SJSA1 (cell line): ENCODE measurements at places on chromosomes 12 and 14.
A peak's percentile ranks its signal among the peaks of the same experiment; 100 is the strongest.

DNA sequence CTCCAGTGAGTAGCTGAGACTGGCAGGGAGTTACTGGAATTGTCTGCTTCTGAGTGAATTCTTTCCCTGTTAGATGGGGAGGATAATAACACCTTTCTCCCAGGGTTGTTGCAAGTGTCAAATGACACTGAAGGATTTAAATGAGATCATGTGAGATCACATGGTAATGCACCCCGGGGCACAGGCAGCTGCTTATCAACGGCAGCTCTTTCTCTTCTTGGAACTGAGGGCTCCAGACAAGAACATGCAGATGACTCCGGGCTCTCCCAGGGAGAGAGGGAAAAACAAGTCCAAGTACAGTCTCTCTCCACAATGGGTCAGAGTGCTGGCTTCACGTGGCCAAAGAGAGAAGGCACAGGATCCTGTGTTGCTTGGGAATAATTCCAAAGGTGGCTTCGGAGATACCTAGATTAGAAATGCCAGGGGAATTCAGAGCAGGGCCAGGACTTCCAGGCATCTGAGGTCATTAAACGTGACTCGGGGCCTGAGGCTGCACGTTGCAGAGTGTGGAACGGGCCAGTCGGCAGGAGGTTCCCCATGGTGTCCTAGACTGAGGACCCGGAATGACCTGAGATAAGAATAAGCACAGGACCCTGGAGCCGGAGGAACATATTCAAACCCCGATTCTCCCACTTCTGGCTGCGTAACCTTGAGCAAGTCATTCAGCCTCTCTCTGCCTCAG is 109.2 kb downstream of the PRMT8 start:
- H3K4me1 ChIP-seq: no peaks in the 10 kb centered on the region
- H3K36me3 ChIP-seq: no peaks in the 10 kb centered on the region
- H3K27ac ChIP-seq: no peak overlapping the region
- peaks cover 15% of the 10 kb centered on the region for H3K27me3 ChIP-seq
- no peak overlapping the region for H3K4me3 ChIP-seq

DNA sequence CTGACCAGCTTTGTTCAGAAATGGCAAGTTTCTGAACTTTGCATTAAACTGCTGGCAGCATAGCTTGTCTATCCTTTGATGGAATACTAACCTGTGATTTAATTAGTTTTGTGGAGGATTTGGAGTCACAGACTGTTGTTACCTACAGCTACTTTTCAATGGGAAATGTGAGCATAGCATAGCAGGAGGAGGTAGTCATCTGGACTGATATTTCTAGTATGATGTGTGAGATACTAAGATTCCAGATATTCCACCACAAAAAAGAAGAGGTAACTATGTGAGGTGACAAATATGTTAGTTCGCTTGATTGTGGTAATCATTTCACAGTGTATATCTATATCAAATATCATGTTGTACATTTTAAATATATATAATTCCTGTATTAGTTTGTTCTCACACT is 833.0 kb downstream of the SLC6A15 start:
- H3K27me3 ChIP-seq: no peaks in the 10 kb centered on the region
- H3K27ac ChIP-seq: no peak overlapping the region
- no peaks in the 10 kb centered on the region for H3K4me1 ChIP-seq
- H3K4me3 ChIP-seq: no peak overlapping the region
- H3K36me3 ChIP-seq: no peaks in the 10 kb centered on the region

GRCh38 chr12:131087991-131088700 is 134.4 kb downstream of the ADGRD1 start:
- no peaks in the 10 kb centered on the region for H3K36me3 ChIP-seq
- peak; percentile 31 for DNase-seq
- H3K27me3 ChIP-seq: no peaks in the 10 kb centered on the region
- H3K4me1 ChIP-seq: no peaks in the 10 kb centered on the region
- H3K4me3 ChIP-seq: no peak overlapping the region
- H3K27ac ChIP-seq: no peak overlapping the region

DNA sequence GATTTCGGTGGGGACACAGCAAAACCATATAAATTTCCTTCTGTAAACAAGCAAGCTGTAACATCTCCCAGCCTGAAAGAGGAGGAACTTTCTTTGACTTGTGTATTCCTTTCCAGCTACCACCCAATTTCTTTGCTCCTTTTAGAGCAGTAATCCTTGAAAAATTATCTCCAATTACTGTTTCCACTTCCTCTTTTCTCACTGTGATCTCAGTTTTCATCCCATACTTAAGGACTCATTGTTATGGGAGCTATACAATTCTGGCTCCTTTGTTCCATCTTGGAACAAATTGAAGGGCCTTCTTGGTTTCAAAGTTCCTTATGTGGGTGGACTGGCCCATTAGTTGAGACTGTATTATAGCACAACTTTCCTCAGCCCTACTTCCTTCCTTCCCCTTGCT is 152.6 kb downstream of the AKAP6 start:
- H3K4me1 ChIP-seq: peaks cover 25% of the 10 kb centered on the region
- no peaks in the 10 kb centered on the region for H3K36me3 ChIP-seq
- no peak for DNase-seq
- H3K27ac ChIP-seq: no peak overlapping the region
- no peak overlapping the region for H3K4me3 ChIP-seq
- no peaks in the 10 kb centered on the region for H3K27me3 ChIP-seq

GRCh38 chr12:27665704-27666103 is 30.5 kb upstream of the REP15 start:
- DNase-seq: no peak
- no peak overlapping the region for H3K27ac ChIP-seq
- no peaks in the 10 kb centered on the region for H3K27me3 ChIP-seq
- peaks cover 5% of the 10 kb centered on the region; the same call in 1 of the 2 replicates for H3K4me1 ChIP-seq
- H3K4me3 ChIP-seq: no peak overlapping the region
- peaks cover 49% of the 10 kb centered on the region for H3K36me3 ChIP-seq

DNA sequence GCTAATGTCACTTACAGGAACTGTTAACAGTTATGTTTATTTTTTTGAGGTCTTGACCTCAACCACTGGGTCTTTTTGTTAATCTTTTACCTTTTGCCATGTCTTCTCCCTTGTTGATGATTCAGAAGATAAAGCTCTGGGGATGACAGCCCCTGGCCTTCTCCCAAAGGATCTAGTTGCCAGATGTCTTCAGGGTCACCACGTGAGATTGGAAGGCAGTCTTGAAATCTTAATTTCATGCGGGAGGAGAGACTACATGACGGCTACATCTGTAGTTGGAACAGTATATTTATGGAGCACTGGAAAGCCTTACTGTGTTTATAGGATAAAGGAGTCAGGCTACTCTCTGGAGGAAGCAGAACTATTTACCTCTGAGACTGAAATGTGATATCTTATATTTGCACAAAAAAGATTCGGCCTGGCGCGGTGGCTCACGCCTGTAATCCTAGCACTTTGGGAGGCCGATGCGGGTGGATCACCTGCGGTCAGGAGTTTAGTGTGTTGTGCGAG is 5.6 kb downstream of the MLEC start:
- H3K36me3 ChIP-seq: peaks cover 47% of the 10 kb centered on the region
- H3K27ac ChIP-seq: no peak overlapping the region
- no peaks in the 10 kb centered on the region for H3K27me3 ChIP-seq
- peaks cover 54% of the 10 kb centered on the region for H3K4me1 ChIP-seq
- DNase-seq: peak; percentile 62

DNA sequence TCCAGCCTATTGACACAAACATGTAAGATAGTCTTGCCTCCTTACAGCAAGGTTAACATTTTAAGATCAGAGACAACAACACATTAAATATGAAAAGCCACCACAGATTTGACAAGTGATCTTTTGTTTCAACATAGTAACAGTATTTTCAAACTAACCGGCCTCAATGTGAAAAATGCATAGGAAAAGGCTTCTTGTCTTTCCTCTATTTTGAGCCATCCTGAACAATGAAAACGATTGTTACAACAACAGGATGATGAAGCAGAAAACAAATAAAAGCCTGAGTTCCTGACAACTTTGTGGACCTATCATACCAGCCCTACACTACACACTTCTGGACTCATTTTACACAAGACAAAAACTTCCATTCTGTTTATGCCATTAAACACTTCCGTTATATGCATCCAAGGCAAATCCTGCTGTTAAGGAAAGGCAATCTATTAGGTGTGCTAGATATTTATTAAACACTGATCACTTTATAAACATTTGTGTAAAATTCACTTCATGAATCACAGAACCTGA is 37.3 kb downstream of the BAZ1A start:
- 0 out of 2 replicates have a peak, but pooled peaks cover 7% of the 10 kb centered on the region for H3K36me3 ChIP-seq
- no peak for DNase-seq
- no peak overlapping the region for H3K4me3 ChIP-seq
- no peak overlapping the region for H3K27ac ChIP-seq
- H3K27me3 ChIP-seq: no peaks in the 10 kb centered on the region

DNA sequence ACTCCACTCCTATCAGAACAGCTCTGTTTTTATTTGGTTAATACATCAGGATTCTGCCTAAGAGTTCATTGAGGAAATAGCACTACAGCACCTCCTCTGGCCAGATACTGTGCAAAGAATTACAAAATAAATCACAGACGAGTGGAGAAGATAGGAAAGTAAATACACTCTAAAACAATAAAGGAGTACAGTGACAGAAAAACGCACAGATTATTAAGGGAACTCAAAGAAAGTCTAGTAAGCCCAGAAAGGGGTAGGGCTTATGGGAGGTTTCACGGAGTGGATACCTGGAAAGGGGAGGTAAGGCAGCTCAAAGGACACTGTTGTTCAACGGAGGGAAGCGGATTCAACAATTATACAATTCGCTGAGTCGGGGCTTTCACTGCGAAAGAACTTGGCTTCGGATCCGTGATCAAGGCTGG is 5.5 kb downstream of the OR10AD1 start:
- H3K27ac ChIP-seq: no peak overlapping the region
- peaks cover 26% of the 10 kb centered on the region for H3K4me1 ChIP-seq
- DNase-seq: no peak
- peaks cover 37% of the 10 kb centered on the region for H3K27me3 ChIP-seq
- no peaks in the 10 kb centered on the region for H3K36me3 ChIP-seq
- peak overlapping the region; percentile 23 for H3K4me3 ChIP-seq
